Effector CD8-positive, alpha-beta T cell (primary cell): ENCODE measurements at places on chromosomes 12 and 14.
A peak's percentile ranks its signal among the peaks of the same experiment; 100 is the strongest.

- DNase-seq: no peak
These were observed 78.3 kb upstream of the ANO4 start for GRCh38 chr12:100715976-100716944.

DNA sequence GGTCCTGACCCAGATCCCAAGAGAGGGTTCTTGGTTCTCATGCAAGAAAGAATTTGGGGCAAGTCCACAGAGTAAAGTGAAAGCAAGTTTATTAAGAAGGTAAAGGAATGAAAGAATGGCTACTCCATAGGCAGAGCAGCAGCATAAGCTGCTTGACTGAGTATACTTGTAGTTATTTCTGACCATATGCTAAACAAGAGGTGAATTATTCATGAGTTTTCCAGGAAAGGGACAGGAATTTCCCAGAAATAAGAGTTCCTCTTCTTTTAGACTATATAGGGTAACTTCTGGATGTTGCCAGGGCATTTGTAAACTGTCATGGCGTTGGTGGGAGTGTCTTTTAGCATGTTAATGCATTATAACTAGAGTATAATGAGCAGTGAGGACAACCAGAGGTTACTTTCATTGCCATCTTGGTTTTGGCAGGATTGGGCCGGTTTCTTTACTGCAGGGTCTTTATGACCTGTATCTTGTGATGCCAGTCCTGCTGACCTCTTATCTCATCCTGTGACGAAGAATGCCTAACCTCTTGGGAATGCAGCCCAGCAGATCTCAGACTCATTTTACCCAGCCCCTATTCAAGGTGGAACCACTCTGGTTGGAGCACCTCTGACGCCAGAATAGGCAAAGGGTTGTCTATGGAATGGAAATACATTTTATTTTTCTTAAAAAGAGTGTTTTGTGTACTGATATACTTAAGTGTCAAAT, 113.8 kb downstream of the OTOGL start:
- no peak for DNase-seq

GRCh38 chr14:63300854-63301253, 17.9 kb downstream of the GPHB5 start:
- no peak for DNase-seq

GRCh38 chr12:39574378-39574777, 45.2 kb downstream of the ABCD2 start:
- DNase-seq: no peak

DNA sequence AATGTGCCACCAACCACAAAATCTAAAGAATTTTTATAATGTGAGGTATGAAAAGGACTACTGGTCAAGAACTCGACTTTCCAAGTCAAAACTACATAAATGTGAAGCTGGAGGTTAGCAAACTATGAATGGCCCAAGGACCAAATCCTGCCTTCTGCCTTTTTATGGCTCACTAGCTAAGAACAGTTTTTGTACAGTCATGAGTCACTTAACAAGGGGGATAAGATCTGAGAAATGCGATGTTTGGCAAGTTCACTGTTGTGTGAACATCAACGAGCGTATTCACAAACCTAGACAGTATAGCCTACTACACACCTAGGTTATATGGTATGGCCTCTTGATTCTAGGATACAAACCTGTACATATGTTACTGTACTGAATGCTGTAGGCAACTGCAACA, 28.2 kb downstream of the FERMT2 start:
- no peak for DNase-seq

GRCh38 chr14:54221971-54222370, 174.8 kb upstream of the CDKN3 start:
- DNase-seq: no peak

DNA sequence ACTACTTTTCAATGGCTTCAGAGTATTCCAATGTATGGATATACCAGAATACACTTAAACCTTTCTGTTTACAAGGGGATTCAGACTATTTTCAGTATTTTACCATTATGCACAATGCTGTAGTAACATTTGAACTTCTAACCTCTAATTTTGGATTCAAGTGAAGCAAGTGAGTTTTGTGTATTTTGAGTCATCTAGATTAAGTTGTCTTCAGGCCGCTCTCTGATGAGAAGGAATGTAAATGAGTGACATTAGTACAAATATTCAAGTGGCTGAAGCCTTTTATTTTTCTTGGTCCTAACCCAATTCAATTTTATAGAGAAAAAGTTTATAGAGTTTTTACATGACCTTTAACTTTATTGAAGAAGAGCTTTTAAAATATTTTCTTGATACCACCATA, 125.6 kb downstream of the PDE3A start:
- no peak for DNase-seq

DNA sequence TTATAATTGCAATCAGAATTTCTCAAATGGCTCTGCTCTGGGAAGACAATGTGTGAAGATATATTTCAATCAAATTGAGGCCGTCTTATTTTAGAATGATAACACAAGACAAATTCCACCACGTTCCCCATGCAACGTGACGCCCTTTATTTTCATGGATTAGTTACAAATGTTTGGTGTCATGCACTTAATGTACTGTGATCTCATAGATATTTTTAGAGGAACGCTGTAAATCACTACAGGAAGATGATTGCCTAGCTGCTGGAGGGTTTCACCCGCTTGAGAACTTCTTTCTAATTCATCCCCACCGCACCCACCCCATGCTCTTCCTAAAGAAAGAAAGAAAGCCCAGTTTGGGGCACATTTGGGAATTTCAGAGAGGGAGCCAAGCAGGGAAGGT, 117.2 kb downstream of the PLXNC1 start:
- no peak for DNase-seq

DNA sequence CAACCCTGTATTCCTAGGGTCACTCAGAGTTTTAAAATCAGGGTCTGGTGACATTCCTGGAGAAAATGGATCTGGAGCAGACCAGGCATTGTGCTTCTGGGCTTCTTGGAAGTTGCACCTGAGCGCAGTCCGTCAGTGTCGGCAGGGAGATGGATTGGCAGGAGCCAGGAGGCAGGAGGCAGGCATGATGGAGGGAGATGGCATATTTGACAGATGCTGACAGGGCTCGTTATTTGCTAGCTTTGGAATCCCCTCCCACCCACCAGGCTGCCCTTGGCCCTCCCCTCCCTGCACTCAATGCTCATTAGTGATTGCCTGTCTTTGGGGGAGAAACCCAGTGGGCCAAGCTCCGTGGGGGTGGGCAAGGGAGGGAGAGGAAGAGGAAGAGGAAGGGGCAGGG, 4.7 kb downstream of the CISTR start:
- no peak for DNase-seq

DNA sequence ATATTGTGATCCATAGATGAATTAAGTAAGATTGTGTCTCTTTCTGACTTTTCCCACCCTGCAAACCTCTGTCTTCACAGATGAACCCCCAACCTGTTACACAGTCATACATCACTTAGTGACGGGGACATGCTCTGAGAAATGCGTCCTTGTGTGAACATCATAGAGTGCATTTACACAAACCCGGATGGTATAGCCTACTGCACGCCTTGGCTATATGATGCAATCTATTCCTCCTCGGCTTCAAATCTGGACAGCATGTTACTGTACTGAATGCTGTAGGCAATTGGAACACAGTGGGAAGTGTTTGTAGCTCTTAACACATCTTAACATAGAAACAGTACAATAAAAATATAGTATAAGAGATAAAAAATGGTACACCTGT, 7.4 kb upstream of the TESPA1 start:
- DNase-seq: no peak

- no peak for DNase-seq
These were observed 124.7 kb upstream of the PWP1 start for GRCh38 chr12:107560899-107561285.

GRCh38 chr12:77013091-77013490, 52.3 kb downstream of the E2F7 start:
- DNase-seq: no peak

- DNase-seq: no peak
These were observed 18.6 kb downstream of the CSRP2 start for GRCh38 chr12:76860256-76860655.

DNA sequence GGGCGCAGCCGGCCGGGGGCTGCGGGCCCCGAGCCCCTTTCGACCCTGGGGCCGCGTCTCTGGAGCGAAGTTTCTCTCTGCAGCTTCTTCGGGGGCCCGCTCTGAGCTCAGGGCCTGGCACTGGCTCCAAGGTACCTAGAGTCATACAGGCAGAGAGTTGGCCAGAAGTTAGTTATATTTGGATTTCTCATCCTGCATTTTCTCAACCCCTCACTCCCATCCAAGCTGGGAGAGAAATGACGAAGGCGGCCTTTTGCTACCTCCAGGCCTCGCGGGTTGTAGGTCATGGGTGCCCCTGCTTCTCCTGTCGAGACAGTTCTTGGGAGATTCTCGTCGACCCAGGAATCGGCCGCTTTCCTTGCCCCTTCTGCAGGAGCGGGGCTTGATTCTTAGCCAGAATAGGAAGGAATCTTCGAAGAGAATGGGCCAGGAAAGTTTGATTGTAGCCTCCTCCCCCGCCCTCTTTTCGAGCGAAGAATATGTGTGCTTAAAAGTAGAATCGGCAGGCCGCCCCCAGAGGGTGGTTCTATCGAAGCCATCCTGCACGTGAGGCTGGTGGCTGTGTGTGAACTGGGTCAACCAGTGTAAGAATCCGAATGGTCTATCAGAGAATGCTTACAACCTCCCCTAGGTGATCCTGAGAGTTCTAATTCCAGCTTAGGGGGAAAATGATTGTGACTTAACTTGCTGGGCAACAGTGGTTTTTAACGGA, 785 bp downstream of the MLEC start:
- DNase-seq: no peak

GRCh38 chr12:810671-811415, 58.5 kb downstream of the WNK1 start:
- DNase-seq: no peak

- peak; percentile 24 for DNase-seq
These were observed 125.6 kb upstream of the FGD4 start for GRCh38 chr12:32273712-32274111.

GRCh38 chr12:49541140-49541861, 2.5 kb downstream of the KCNH3 start:
- no peak for DNase-seq

- no peak for DNase-seq
These were observed 2.3 kb downstream of the MEG3 start for GRCh38 chr14:100828031-100828769.

GRCh38 chr14:68685419-68686204, 107.3 kb downstream of the ZFP36L1 start:
- DNase-seq: peak; percentile 37

DNA sequence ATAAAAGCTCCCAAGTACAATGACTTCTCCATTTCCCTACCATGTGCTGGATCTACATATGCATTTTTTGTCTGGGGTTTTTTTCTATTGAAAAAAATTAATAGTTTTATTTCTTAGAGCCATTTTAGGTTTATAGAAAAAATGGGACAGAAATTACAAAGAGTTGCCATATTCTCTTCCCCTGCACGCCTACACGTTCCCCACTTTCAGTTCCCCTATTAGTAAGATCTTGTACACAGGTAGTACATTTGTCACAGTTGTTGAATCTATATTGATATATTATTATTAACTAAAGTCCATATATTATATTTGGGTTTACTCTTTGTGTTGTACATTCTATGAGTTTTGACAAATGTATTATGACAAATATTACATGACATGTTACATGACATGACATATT, 35.7 kb downstream of the SIX6 start:
- DNase-seq: no peak

- DNase-seq: no peak
These were observed 1787.2 kb upstream of the SEL1L start for GRCh38 chr14:83320837-83321236.

DNA sequence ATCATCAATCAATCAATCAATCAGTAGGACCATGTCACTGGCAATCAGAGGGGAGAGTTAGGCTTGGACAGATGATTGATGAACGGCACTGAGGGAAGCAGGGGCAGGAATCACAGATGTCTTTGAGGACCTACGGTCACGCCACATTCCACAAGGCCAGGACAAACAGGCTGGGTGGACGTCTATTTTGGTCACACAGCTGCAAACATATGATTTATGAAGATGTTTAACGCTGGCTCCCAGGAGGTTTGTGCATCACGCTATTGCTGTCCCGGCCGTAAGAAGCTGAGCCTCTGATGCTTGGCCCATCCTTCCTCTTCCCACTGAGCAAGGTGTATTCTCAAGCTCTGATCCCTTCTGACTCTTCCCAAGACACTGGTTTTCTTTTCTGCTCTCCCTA, 160.8 kb downstream of the FOXN3 start:
- DNase-seq: no peak

DNA sequence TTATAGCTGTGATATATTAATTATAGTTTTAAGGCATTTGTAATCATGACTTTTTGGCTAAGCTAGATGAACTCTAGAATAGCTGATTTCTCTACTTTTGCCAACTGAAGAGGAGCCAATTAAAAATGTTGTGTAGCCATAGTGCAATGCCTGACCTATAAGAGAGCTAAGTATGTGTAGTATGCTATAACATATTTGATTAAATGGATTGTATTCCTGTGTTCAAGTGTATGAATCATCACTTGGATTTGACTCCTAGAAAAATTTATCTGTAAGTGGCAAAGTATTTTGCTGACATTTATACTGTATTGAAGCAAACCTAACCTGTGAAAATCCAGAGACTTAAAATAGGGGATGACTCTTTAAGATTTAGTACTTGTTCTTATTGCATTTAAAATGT, 34.2 kb downstream of the PCNX4 start:
- no peak for DNase-seq

DNA sequence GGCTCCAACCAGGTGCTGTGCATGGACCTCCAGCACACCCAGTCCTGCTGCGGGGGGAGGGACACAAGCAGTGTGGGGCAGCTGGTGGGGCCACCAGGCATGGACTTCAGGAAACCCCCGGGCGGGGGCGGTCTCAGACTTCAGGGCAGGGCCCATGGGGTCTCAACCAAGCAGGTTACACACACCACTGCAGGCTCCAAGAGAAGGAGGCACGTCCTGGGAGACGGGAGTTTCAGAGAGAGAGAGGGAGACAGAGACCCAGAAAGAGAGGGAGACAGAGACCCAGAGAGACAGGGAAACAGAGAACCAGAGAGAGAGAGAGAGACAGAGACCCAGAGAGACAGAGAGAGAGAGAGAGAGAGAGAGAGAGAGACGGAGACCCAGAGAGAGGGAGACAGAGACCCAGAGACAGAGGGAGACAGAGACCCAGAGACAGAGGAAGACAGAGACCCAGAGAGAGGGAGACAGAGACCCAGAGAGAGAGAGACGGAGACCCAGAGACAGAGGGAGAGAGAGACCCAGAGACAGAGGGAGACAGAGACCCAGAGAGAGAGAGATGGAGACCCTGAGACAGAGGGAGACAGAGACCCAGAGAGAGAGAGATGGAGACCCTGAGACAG, 128.9 kb downstream of the NCOR2 start:
- no peak for DNase-seq

GRCh38 chr14:69519204-69520100, 34.9 kb downstream of the PLEKHD1 start:
- no peak for DNase-seq

DNA sequence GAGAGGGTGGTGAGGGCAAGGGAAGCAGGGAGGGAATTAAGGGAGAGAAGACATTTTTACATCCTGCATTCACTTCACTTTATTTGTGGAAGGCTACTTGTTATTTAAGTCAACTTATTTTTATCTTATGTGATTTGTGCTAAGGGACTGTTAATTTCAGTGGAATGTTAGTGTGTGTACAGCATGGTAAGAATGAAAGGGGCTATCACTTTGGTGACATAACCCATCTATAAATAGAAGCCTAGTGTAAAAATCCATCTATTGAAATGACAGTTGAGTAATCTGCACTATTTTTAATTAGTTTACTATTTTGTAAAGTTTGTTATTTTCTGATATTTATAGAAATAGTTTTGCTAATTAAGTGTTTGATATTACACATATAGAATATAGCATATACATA, 16.8 kb upstream of the CHPT1 start:
- no peak for DNase-seq

GRCh38 chr12:52628111-52628507, 9.8 kb upstream of the KRT73 start:
- no peak for DNase-seq
